ENCODE measurements at places on chromosomes 3 and 15.
A peak's percentile ranks its signal among the peaks of the same experiment; 100 is the strongest.

DNA sequence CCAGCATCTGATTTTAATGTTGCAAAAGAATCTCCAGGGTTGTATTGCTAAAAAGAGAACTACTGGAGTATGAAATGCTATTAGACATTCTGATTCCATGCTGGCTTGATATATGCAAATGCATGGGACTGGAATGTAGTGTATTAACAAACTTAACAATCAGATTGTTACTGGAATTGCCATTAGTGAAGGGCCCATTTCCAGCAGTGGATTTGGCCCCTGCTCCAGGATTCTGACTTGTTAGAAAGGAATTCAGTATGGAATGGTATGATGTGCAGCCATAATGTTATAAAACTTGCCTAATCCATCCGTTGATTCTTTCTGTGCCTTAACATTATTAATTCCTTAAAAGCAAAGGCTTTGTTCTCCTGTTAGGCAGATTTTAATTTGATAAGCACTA is 7.9 kb downstream of the ARRDC4 start:
- DNase-seq, result no peak

- DNase-seq, result no peak
Observed at GRCh38 chr15:101810876-101811275, 1.1 kb upstream of the OR4F15 start.

GRCh38 chr3:57230006-57230405 is 2.5 kb downstream of the APPL1 start:
- no peak for DNase-seq

GRCh38 chr15:45180201-45180600 is 7.6 kb downstream of the SHF start:
- DNase-seq, result peak; percentile 23

GRCh38 chr3:42853739-42854302 is 21.9 kb downstream of the CYP8B1 start:
- DNase-seq, result no peak

DNA sequence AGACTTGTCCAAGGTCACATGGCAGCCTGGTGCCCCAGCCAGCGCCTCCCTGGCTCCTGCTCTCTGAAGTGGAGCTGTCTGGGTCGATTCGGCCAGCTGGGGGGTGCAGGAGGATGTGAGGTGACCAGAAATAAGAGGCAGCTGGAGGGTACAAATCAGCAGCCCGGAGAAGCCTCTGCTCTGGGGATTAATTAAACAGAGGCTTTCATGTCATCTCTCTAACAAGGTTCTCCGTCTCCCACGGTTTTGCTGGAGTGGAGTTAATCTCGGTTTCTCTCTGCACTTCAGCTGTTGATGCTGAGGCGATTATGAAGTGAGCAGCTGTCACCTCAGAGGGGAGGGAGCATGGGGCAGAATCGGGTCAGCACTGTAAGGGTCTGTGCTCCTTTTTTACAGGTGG is 236.8 kb downstream of the TLE3 start:
- DNase-seq, result no peak

DNA sequence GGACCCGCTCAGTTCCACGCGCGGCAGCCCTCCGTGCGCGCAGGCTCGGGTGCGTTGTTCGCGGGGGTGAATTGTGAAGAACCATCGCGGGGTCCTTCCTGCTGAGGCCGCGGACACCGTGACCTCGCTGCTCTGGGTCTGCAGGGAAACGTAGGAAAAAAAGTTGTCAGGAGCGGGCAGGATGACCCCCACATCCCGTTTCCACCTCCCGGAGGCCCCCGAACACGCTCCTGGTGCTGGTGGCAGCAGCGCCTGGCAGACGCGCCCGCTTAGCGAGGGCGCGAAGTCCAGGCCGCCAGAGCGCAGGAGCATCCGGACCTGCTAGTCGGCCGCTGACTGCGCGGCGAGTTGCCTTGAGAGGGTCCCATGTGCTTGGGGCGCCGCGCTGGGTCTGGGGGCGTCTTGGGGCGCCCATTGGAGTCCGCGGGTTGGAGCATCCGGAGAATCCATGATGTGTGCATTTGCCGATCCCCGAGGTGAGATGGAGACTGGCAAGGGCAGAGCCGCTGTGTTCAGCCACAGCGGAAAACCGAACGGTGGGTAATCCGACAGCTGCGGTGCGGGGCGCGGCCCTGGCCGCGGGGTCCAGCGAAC is 520 bp downstream of the GREM1 start:
- DNase-seq, result no peak

DNA sequence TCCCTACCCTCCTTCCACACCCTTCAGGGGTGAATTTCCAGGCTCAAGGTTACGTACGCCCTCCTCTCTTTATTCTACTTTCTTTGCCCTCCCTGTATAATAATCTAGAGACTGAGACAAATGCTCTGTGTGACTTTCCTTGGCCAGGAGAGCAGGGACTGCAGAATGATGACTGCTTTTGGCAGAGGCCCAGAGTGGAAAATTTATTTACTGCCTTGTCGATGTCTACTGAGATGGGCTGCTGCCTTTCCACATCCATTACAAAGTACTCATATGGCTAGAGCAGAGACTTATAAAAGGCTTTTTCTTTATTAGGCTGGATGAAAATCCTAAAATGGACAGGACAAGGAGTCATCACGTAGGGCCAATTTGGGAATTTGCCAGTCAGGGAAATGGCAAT is 576.2 kb downstream of the TUSC7 start:
- DNase-seq, result no peak

- DNase-seq, result no peak
Observed at GRCh38 chr3:119779731-119780383, 2.0 kb upstream of the NR1I2 start.

- no peak for DNase-seq
Observed at GRCh38 chr15:59401824-59402569, 29.3 kb upstream of the MYO1E start.

GRCh38 chr15:29092376-29093064 is 177.1 kb downstream of the NSMCE3 start:
- DNase-seq, result no peak

GRCh38 chr3:157063926-157064325 is 96.0 kb downstream of the CCNL1 start:
- DNase-seq, result no peak

- DNase-seq, result no peak
Observed at GRCh38 chr15:62779036-62779770, 263.3 kb upstream of the TPM1 start.

GRCh38 chr3:131596884-131597283 is 94.1 kb upstream of the MRPL3 start:
- no peak for DNase-seq

DNA sequence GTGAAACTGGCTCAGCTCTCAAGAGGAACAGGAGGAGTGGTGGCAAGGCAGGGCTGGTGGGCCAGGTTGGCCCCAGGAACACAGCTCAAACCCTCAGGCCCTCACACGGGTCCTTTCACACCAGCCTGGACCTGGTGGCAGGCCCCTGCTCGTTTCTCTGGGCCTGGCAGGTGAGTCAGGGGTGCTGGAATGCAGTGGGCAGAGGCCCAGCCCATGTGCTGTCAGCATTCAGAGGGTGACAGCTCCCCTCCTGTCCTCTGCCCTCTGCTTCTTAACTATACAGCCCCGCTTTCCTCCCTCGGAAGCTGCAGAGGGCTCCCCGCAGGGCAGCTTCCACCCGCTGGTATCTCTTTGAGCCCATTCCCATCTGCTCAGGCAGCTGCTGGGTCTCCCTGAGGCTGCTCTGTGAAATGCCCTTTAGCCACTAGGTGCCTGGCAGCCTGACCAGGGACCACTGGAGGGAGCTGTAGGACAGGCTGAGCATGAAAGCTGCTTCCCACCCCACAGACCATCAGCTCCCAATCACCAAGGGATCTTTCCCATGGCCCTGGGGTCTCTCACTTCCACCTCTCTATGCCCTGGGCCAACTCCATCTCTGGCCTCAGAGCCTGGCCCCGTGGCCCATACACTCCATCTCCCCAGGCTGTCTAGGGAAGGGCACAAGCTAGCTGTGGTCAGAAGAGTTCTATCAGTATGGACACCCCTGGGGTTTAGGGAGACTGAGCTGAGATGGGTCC is 24.8 kb downstream of the SHF start:
- DNase-seq, result peak; percentile 67

- DNase-seq, result no peak
Observed at GRCh38 chr3:195616681-195617080, 32.9 kb upstream of the APOD start.

DNA sequence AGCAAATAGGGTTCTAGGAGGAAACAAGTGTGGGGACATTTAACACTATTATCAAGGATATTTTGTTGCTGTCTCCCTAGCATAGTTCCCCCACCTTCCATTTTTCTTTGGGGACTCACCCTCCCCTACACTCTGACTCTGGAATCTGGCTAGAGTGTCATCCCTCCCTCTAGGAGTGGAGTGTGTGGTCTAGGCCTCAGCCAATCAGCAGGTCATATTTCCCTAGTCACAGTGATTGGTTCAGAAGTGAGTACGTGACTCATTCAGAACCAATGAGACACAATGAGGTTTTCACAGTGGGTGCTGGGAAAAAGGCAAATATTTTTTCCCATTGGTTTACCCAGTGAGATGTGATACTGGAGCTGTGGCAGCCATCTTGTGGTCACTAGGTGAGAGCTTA is 234.4 kb downstream of the SHQ1 start:
- no peak for DNase-seq

DNA sequence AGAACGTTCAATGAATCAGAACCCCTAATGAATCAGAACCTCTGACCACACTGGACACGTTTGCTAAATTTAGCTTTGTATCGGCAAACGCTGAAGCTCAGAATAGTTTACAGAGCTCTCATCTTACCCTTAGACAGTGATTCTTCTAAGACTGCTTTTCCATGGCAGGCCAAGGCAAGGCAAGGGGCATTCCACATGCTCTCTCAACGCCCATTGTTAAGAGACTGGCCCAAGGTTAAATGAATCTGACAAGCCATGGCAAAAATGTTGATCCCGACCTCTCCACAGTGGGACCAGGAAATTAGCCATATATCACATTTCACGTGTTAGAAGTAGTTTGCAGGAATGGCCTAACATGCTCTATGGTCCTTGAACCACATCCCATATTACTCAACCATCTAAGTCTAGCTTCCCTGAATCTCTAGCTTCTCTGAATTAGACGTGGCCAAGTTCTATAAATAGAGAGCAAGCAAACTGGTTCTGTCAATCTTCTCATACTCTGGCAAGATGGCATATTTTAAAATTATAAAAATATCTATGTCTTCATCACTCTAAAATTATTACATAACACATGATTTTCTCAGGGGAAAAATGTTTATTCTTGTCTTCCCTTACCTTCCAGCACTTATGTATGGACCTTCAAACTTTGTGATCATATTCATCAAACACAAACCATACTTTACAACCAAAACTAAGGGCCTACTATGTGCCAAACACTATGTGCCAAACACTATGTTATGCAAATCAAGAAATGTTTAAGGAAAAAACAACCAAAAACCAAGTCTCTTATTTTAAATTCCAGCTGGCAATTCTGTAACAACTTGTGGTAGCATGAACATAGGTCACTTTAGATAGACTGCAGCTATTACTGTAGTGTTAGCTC is 54.3 kb downstream of the AAGAB start:
- no peak for DNase-seq

GRCh38 chr15:91547356-91547755 is 306.2 kb upstream of the SLCO3A1 start:
- no peak for DNase-seq

DNA sequence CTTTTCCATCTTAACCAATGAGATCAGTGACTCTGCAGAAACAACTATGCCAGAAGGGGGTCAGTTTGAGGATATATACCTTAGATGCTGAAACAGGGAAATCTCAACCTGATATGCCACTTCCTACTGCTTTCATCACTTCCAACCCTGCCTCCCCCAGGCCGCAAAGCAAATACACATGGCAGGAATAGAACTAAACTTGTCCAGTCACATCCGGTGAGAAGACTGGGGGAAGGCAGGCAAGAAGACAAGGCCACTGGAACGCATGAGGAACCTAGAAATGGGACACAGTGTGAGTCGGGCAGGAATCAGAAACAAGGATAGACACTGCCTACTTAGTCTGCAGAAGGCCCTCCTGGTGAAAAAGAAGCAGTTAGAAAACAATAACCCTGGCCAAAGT is 90.6 kb downstream of the MYO5A start:
- DNase-seq, result no peak

- DNase-seq, result no peak
Observed at GRCh38 chr3:97950360-97950759, 21.9 kb downstream of the RIOX2 start.

GRCh38 chr15:72503147-72503546 is 29.0 kb downstream of the ARIH1 start:
- peak; percentile 20 for DNase-seq

- DNase-seq, result peak; percentile 42
Observed at GRCh38 chr3:171460725-171461524, 720 bp upstream of the TNIK start.

DNA sequence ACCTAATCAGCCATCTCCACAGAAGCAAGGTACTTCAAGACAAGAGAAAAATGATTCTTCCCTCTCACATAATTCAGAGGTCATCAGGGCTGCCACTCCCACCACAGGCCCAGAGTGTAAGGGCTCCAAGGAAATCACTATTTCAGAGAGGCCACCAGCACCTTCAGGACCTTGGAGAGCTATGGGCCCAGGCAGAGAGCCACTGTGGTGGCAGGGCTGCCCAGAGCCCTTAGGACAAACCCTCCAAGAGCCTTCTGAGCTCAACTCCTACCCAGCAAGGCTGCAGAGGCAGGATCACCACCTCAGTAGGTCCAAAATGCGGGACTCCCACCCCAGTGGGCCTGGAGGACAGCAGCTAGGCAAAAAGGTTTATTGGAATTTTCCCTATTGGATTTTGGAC is 17.9 kb upstream of the FAN1 start:
- no peak for DNase-seq

DNA sequence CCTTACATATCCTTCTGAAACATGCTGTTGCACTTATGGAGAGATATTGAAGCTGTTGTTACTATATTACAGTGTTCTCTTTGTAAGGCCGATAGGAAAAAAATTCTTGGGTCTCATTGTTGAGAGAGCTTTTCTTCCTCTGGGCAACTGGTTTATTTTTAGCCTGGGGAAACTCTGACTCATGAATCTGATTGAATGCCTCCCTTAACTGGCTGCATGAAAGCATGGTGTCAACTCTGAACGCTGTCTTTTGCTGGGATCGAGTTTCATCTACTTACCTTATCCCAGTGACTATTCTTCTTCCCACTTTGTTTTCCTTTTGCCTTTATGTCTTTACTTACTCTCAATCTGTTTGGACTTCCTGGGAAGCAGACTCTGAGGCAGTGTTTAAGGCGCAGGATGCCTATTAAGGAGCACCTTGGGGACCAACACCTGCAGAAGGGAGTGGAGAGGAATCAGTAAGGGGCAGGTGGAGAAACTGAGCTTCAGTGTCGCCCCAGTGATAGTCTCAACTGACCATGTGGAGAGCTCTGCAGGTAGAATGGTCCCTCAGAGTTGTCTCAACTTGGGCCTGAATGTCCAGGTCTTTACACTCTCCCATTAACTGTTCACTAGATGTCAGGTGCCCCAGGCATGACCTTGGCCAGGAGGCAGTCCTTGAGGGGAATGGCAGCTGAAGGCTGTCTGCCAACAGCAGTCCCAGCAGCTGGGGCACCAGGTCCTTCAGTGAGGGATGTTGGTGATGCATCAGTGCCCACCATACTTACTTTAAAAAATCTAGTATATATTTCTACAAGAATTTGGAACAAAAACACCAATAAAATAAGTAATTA is 88.9 kb upstream of the CCNL1 start:
- DNase-seq, result no peak
